ENCODE measurements at places on chromosomes 2 and 18. TPM values are rescaled to one million over a fixed set of nuclear protein-coding genes. Genes with fewer than 3 reads are reported as not detected.

Gene CLHC1
- 3.1 TPM for total RNA-seq

Gene LRATD1
- total RNA-seq: 0.03 TPM

Gene NLRC4
- total RNA-seq: not detected

Gene DNAH6
- not detected for total RNA-seq

Gene RND3
- 56.9 TPM for total RNA-seq

Gene CHRNG
- total RNA-seq: not detected

Gene LRRC30
- not detected for total RNA-seq

Gene CDK15
- total RNA-seq: not detected

Gene TEKT4
- not detected for total RNA-seq

Gene DNAJC5G
- not detected for total RNA-seq

Gene SLC16A14
- total RNA-seq: 1.5 TPM

Gene SUPT7L
- total RNA-seq: 35.0 TPM

Gene FBXO48
- total RNA-seq: 0.65 TPM

Gene DCDC2C
- 0.36 TPM for total RNA-seq

Gene DSG4
- total RNA-seq: not detected

Gene SLC23A3
- total RNA-seq: 0.58 TPM

Gene MPP4
- 0.14 TPM for total RNA-seq

Gene HDLBP
- total RNA-seq: 261 TPM

Gene MRPL44
- 48.8 TPM for total RNA-seq

All from A549 treated with CpdA at 1 μM for 4 hours (cell line).